ENCODE measurements at places on chromosomes 7 and 10. TPM values are rescaled to one million over a fixed set of nuclear protein-coding genes. Genes with fewer than 3 reads are reported as not detected.

DNA sequence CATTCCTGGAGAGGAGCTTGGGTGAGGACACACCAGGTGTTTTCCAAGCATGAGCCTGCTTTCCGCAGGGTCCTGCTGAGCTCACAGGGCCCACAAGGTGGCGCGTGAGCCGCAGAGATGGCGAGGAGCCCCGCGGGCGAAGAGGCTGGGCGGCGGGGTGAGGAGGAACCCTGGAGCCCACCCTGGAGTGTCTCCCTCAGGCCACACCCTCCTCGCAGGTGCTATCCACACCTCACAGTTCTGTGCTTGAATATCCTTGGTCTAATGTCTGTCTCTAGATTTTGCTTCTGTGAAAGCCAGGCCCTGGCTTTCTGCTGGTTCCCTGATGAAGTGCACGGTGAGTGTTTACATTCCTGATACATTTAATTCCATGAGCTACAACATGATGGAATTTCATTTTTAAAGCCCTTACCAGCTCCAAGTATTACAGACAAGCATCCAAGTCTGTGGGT is 433.6 kb downstream of the ACTR3B start:
- peak; percentile 34 for DNase-seq

- DNase-seq, result no peak
Measured at GRCh38 chr7:91291902-91292301, 27.7 kb downstream of the FZD1 start.

DNA sequence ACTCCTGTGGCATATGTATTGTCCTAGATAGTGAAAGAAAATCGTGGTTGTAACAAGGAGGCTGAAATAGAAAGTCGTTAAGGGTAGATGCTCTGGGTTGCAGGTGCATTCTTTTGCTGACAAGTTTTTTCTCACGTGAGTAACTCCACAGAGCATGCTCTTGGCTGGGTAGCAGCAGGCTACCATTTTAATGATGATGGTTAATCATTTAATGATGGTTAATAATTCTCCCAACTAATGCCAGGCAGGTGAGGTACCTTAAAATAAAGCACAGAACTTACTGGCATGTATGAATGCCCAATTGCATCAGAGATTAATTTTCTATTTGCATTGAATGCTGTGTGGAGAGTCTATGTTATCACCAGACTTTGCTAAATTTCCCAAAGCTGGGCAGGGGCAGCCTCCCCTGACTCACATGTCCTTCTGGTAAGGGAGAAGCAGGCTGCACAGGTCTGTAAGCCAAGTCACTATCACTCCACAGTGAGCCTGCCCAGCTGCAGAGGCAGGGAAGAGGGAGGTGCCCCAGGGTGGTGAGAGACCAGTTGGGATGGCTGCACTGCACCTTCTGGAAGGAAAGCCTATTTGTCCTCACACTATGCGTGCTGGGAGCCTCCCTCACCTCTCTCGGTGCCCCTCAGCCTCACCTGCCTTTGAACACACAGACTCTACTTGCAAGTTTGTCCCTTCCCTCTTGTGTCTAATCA is 287.0 kb upstream of the IGFBP3 start:
- DNase-seq, result no peak

The SPACDR gene
- 0.32 TPM for total RNA-seq
